ENCODE measurements at places on chromosomes 11 and 22.

GRCh38 chr11:19795082-19795481 lies 82.4 kb downstream of the NAV2 start:
- DNase-seq, result no peak

GRCh38 chr11:120786206-120786735 lies 237.6 kb upstream of the TBCEL start:
- no peak for DNase-seq

GRCh38 chr11:74676596-74676995 lies 54.6 kb downstream of the CHRDL2 start:
- no peak for DNase-seq

DNA sequence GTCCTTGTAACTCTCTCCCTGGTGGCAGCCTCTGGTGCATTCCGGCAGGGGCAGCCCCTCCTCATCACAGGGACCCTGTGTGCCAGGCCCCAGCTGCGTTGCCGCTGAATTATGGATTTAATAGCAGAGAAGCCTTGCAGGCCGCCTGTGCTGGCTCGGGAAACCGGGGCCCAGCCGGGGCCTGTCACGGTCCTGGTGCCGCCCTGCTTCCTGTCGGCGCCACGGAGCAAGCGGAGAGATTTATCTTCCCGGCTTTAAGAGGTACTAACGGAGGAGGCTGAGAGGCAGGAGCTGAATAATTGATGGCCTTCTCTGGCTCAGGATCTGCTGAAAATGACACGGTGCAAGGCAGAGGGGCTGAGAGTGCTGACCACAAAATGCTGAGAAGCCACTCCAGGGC lies 54.0 kb upstream of the CCDC188 start:
- no peak for DNase-seq

DNA sequence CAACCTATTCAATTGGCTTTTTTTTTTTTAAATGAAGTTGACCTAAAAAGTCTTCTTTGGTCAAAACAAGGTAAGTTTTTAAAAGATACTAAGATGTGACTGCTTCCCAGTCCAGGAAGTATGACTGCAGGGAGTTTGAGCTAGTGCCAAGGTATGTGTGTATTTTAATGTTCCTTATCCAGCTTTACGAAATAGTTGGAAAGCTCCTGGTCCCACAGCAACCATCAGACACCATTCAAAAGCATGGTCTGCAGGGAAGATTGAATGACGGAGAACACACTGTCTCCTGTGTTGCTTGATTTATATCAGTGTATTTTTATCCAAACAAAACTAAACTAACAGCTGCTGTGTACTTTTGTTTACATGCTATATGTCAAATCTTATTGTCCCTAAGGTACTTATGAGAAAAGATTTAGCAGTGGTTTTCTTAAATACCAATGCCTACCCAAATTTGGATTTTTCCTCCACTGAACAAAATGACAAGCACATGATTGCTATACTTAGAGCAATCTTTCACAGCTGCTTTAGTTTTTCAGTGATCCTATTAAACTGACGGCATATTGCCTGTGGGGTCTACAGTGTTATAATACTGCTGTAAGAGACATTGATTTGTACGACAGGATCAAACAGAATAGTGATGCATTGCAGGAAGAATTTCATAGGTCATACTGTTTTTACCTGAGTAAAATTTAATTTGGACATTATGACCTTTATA lies 122.9 kb downstream of the DCDC1 start:
- no peak for DNase-seq
